ENCODE measurements at places on chromosomes 5 and 9.

DNA sequence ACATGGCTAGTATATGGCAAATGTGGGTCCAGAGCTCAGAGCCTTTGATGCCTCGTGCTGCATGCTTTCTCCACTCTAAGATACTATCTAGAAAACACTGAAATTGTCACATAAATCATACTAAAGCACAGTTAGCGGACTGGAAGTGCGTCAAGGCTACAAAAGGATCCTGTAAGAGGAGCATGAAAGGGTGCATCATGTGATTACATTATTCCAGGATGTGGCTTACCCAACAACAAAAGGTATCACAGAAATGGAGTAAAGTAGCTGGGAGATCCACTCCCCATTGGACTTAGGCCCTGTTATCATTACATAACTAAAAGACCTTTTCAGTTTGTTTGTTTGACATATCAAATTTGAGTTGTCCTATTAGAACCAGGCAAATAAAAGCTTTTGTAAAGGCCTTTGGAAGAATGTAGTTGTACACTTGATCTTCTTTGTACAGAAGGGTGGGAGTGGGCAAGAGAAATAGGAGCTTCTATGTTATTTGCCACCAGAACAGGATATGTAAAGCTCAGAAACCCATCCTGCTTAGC, 6.9 kb downstream of the SLC31A1 start:
- DNase-seq = no peak

GRCh38 chr9:5510360-5510931, at the start of gene PDCD1LG2:
Gene PDCD1LG2 (plus strand): TSS chr9:5510531. CDS start chr9:5522547, 12,016 bp downstream.
- no peak for DNase-seq

DNA sequence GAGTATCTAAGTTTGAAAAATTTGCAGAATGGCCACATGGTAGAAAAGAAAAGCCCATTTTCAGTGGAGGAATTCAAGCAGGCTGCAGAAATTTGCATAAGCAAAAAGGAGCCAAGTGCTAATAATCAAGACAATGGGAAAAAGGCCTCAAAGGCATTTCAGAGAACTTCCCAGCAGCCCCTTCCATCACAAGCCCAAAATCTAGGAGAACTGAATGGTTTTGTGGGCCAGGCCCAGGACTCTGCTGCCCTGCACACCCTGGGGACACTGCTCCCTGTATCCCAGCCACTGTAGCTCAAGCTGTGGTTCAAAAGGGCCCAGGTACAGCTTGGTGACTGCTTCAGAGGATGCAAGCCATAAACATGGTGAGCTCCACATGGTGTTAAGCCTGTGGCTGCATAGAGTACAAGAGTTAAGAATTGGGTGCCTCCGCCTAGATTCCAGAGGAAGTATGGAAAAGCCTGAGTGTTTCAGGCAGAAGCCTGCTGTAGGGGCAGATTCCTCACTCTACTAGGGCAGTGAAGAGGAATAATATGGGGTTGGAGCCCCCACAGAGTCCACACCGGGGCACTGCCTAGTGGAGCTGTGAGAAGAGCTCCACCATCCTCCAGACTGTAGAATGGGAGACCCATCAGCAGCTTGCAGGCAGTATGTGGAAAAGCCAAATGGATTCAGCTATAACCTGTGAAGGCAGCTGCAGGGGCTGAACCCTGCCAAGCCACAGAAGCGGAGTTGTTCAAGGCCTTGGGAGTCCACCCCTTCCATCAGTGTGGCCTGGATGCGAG, 720.7 kb upstream of the CTNND2 start:
- DNase-seq = no peak

- DNase-seq = no peak
Observed at GRCh38 chr5:56064984-56065383, 70.2 kb upstream of the IL6ST start.

GRCh38 chr5:54184806-54185205, 125.6 kb downstream of the ARL15 start:
- DNase-seq = no peak

DNA sequence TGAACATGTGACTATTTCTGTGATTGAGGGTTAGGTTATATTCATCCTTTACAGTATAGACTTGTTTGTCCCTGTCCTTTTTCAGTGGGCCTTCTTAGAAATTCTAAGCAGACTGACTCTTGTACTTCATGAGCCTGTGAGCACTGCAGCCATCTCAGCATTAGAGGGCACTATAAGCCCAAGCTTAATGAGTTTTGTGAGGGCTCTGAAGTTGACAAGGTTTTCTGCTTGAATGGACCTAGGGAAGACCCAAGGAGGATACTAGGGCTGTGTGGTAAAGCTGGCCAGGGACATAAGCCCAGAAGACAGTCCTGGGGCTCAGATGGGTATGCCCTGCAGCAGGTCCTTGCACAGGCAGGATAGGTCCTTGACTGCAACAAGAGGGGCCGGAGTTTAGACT, 126.5 kb downstream of the MRPS30 start:
- no peak for DNase-seq

DNA sequence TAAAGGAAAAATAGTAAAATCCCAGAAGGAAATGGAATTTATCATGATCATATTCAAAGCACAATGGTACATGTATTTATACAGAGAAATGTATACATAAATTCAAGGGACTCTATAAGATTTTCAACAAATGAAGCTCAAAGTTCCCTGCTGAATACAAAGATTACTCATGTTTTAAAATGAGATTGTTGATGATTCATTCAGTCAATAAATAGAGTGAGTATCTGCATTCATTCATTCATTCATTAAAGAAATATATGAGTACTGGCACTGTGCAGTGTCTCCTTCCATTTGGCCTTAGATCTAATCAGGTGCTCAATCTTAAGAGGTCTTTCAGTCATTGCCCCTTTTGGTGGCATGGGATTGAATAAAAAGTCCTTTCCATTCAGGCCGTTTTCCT, 310.0 kb downstream of the KIAA0825 start:
- DNase-seq = no peak

DNA sequence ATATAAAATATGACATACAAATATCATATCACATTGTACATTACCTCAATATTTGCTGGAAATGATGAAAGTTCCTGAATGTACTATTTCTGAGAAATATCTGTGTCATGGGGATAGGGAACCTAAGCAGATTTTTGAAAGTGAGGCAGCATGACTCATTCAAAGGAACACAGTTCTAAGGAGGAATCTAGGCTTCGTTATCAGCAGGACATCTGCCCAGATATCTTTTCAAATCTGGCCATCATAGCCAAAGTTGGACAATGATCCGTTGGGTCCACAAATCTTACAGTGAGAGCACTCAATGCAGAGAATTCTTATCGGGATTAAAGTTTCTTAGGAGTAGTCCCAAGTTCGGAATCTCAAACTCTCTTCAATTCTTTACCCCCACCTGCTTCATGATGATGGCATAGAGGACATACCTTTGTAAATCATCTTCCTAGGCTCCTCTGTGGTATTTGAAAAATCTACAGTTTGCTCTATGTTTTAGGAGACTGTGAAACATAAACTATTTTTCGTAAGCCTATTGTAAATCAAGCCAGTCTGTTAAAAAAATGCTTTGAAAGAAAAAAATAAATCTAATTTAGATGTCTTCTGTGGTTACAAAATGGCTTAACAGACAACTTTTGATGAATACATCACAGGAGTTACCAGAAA, 29.4 kb upstream of the ALDH1A1 start:
- no peak for DNase-seq
